ENCODE measurements at places on chromosomes 5 and 9.

DNA sequence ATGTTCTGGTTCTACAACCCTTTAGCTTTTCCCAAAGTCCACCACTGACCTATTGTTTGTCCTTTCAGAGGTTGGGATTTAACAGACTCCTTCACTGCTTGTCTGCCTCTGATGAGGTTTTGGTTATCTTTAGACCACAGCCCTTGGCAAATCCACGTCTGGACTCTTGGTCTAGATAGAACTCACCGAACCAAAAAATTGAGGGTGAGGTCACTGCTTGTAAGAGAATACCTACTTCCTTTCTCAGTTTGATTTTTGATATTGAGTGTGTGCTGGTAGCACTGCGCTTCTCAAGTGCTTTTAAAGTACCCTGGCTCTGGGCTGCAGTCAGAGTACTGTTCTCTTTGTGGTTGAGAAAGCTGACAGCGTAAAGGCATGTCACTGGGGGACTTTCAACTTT, 61.7 kb downstream of the JMY start:
- DNase-seq, result no peak

- peak; percentile 83 for DNase-seq
Measured at GRCh38 chr9:127873886-127874285, 3.6 kb downstream of the AK1 start.

GRCh38 chr5:75023368-75024159, 28.8 kb downstream of the GCNT4 start:
- no peak for DNase-seq

GRCh38 chr5:82129723-82130285, 148.3 kb downstream of the RPS23 start:
- no peak for DNase-seq

GRCh38 chr9:22228542-22228941, 218.1 kb upstream of the DMRTA1 start:
- no peak for DNase-seq

- DNase-seq, result no peak
Measured at GRCh38 chr9:133377721-133378216, 1.6 kb downstream of the STKLD1 start.

All from lower lobe of right lung (tissue), 2 donors.